ENCODE measurements at places on chromosomes 4 and X.

DNA sequence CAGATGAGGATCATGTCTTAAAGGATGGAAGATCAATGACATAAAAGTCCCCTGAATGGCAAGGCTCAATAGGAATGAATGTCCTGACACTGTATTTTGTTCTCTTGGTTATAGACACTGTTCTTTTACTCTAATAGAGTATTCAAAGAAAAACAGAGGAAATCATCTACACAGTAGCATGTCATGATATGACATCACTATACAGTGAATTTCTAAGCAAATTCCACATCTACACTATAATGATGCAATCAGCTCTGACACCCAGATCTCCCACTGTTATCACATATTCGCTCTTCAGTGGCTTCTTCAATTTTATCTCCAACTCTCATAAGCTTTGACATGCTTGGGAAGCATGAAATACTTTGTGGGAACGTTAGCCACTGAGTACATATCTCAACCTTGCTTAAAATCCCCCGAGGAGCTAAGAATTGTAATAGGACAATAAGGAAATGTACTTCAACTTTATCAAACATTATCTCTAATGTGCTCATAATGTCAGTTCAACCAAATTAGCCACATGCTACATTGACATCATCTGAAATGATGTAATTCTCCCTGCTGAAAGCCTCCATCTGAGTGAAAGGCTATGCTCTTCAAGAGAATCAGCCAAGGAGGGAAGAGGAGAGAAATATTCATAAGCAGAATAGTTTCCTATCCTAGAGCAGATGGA is 139.6 kb upstream of the PTCHD1 start:
- no peak for DNase-seq

DNA sequence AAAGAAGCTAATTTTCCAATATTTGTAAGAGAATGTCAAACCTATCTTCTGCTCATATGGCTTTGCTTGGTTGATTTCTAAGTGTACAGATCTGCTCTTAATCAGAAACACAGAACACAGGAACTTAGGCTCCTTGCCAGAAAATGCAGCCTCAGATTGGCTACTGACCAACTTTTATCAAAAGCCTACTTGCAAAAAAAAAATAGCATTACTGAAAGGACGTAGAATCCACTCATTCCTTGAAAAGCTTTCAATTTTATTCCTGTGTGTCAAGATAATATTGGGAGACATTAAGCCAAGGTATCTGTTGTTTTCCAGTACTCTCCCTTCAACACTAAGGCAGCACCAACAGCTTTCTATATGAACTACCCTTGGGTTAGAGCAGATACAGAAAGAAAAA is 127.6 kb upstream of the INTU start:
- no peak for DNase-seq

- no peak for DNase-seq
Measured at GRCh38 chrX:110944751-110945675, 149.4 kb upstream of the CHRDL1 start.

DNA sequence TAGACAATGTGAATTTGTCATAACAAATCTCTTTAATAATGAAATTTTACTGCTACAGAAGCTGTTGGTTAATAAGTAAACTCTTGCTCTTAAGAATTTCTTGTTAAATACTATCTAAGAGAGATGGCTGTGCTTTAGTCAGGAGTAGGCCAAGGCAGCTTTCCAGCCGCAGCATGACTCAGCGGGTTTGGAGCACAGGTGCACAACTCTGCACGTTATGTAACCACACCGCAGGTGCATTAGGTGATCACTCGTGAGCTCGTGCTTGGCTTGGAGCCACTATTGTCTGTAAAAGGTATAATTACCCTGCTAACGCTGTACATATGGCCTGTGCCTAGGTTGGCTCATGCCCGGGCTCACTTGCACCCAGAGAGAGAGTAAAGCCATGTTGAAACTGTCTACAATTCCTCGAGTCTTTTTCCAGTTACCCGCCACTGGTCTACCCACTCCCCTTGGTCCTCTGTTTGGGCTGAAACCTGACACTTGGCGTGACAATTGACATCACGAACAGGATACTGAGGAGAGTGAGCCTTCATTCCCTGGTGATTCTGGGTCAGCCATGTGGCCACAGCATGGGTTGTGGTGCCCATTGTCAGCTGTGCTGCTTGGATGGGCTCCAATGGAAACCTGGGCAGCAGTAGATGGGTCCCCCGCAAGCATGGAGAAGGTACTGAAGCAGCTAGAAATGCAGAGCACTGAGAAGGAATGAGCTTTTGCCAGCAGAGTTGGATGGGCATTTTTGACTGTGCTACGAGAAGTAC is 18.4 kb upstream of the ANAPC4 start:
- no peak for DNase-seq

DNA sequence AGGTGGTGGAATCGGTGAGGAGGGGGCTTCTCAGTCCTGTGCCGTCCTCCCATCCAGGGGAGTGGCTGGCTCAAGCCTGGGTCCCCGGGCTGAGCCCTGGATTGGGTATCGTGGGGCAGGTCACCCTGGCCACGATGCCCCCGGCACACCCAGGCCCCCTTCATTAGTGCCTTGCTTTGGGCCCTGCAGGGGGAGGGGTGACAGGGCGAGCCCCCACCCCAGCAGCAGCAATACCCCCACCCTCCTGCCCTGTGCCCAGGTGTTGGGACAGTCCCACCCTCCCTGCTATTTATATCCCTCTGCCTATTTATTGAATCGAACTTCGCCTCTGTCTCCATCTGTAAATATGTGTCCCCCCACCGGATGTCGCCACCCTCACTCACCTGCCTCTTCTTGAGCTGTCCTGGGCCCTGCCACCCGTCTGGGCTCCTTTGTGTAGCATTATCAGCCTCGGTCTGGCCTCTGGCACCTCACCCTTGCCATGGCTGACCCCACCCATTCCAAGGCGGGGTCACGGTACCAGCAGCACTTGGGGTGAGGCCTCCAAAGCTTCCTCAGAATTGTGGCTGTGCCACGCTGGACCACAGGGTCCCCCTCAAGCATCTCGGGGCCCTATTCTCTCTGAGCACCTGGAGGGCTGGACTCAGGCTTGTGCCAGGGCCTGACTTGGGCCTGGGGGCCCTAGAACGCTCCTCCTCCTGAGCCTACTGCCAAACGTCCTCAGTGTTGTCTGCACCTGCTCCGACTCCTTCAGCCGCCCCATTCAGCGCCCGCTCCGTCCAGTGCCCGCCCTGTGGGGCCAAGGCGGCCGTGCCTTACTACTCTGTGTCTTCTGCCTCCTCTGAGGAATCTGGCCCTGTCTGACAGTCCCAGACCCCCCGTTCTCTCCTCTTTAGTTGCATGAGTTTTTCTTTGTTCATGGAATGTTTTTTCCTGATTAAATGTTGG is 6.1 kb downstream of the LAGE3 start:
- no peak for DNase-seq

DNA sequence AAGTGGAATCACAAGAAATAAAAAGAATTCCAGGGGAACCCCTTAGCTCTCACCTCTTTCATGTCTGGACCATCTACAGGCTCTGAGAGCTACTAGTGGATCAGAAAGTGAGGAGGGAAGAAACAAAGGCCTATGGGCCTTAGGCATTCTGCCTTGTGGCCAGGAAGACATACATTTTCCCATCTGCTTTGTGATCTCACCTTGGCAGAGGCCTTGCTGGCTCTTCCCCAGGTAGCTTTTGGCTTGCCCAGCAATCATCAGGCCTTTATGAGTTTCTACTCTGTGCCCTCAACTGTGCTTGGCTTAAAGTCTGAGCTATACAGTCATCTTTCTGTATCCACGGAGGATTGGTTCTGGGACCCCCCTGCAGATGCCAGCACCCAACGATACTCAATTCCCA is 28.3 kb upstream of the CD99L2 start:
- no peak for DNase-seq

- no peak for DNase-seq
Measured at GRCh38 chrX:10512258-10512657, 108.1 kb downstream of the MID1 start.

DNA sequence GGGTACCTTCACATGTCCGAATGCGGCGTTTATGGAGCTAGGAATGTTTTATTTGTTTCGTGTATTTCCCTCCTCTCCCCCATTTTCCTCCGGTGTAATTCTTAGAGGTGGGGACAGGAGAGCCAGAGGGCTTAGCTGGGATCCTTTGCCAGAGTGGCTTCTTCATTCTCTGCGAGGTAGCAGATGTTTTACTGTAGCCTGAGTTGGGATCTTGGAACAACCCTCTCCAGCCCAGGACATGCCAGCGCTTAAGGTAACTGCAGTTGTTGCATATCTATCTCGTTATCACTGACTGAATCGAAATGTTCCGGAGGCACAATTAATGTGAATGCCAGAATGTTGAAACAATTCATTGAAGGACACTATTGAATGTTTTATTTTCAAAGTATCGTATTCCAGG is 59.0 kb upstream of the DYNLT3 start:
- DNase-seq: no peak

GRCh38 chrX:150649096-150649870 is 43.9 kb upstream of the MTMR1 start:
- DNase-seq: no peak

- DNase-seq: no peak
Measured at GRCh38 chrX:100648458-100649417, 4.7 kb downstream of the SRPX2 start.

- no peak for DNase-seq
Measured at GRCh38 chr4:2071912-2072867, 13.1 kb downstream of the NAT8L start.

DNA sequence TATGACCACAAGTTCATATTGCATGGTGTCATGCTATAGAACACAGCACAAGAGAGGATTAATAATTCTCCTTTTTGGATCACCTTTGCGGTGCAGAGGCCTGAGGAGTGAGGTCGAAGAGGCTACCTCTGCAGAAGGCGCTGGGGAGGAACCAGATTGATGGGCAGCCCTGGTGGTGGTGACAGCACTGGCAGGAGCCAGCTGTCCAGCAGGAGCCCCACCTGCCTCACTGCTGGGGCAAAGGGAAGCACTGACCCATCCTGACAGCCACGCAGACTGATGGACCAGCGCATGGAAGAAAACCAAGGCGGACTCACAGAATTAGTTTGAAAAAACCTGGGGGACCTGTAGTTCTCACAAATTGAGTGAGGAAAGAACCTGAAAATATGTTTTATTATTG is 50.9 kb downstream of the COX18 start:
- no peak for DNase-seq

- no peak for DNase-seq
Measured at GRCh38 chr4:152099555-152099954, 338.7 kb upstream of the GATB start.

DNA sequence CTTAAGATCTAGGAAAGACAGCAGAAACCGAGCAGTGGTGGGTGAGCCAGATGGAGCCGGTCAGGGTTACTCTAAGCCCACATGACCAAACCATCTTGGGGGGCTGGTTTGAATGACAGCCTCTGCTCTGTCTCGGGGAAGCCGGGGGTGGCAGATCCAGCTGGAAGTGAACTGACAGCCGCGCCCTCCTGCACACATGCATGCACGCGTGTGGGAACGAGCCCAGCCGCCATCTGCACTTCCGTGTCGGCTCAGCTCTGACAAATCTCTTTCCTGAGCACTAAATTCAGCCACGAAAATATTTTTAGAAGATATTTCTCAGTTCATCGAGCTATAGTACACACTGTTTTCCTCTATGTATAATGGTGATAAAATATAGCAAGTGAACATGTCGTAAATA is 115.5 kb downstream of the DCTD start:
- no peak for DNase-seq

GRCh38 chrX:54534271-54534670 is 4.3 kb downstream of the GNL3L start:
- no peak for DNase-seq

GRCh38 chr4:38930707-38931106 is 63.1 kb downstream of the FAM114A1 start:
- DNase-seq: no peak

DNA sequence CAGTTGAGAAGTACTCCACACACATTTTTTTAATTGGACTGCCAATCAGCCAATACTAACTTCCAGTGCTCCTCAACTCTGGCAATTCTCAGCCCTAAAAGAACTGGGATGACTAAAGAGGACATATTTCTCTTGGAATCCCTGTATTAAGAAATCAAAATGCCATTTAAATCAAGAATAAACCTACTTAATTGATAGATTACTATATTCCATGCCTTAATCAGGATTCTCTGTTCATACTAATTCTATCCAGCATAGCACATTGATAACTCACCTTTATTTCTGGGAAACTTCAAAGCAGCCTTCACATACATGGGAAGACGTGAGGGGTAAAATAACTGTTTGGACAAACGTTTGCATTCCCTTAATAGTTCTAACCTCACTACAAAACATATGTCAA is 93.0 kb upstream of the DKK2 start:
- DNase-seq: no peak

DNA sequence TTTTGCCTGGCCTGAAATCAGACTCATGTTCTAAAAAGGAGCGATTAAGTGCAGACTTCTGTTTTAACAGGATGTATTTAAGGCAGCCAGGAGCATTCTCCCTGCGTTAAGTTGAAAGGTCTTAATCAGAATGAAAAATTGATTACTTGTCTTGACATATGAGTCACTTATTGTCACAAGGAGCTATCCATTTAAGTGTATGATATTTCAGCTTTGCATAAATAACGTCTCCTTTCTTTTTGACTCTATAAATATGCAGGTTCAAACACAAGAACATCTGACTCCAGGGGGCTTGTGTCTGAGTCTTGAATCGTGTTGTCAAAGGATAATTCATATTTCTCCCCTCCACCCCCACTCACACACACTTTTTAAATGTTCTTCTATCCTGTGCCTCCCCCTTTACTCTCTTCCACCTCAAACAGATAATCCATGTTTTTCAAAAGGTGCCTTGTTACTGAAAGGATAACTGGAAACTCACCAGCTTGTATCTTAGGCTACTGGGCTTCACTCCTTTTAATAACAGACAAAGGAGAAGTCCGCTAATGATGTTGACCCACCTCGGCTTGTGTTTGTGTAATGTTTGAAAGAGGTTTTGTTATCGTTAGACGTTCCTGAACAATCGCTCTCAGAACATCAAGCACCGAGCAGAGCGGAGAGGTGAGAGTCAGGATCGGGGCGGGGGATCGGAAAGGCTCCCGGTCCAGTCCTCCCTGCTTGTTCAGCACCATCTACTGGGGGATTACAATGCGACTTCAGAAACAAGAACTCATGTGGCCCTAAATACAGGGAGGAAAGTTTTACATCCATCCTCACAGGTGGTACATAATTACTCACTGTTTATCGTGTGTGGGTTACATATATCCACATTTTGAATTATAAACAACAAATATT is 107.5 kb upstream of the RPL34 start:
- no peak for DNase-seq

- no peak for DNase-seq
Measured at GRCh38 chrX:150229030-150229429, 134.1 kb upstream of the MAMLD1 start.

GRCh38 chr4:86530183-86530582 is 63.9 kb upstream of the PTPN13 start:
- DNase-seq: no peak

GRCh38 chrX:45621376-45622041 is 420.8 kb upstream of the DIPK2B start:
- no peak for DNase-seq

GRCh38 chrX:118346258-118347094 is 570 bp downstream of the WDR44 start:
- DNase-seq: peak; percentile 52
